ENCODE measurements at places on chromosomes 13 and 19.
A peak's percentile ranks its signal among the peaks of the same experiment; 100 is the strongest.

- DNase-seq: peak; percentile 45
Observed at GRCh38 chr19:48630296-48631063, 6.7 kb downstream of the DBP start.

- no peak for DNase-seq
Observed at GRCh38 chr13:66859078-66859477, 371.1 kb downstream of the PCDH9 start.

DNA sequence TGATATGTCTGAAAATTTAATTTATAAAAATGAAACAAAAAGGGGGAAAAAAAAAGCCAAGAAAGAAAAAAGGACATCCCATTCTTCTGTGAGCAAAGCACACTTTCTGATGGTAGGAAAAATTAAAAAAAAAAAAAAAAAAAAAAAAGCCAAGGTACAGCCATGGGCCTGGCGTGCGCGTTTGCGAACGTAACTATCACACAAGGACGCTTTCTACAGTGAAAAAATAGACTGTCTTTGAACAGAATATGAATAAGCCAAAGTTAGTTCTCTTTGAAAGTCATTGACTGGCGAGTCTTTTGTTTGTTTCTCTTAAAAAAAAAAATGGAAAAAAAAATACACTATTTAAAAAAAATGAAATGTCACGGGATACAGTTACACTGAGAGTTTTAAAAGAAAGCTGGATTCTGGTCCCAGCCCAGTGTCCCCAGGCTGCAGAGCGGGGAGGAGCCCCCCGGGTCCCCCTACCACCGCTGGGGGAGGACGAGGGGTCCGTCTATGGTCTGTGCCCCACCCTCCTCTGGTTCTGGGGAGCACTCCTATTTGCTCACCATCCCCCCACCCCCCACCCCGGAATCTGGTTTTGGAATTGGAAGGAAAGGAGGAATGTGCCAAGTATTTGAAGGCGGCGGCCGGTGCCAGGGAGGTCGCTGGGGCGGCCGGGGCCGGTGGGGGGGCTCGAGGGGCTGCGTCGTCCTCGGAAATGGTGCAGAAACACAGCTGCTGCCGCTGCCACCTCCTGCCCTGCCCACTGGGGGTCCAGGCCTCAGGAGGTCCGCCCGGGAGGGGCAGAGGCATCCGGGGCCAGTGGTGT, 134.5 kb downstream of the PTPRS start:
- DNase-seq: no peak

- DNase-seq: no peak
Observed at GRCh38 chr13:66214467-66214866, 1015.7 kb downstream of the PCDH9 start.

GRCh38 chr13:32790731-32791130, 204.5 kb downstream of the PDS5B start:
- no peak for DNase-seq

- peak; percentile 13 for DNase-seq
Observed at GRCh38 chr13:34176633-34177032, 358.7 kb downstream of the RFC3 start.

GRCh38 chr19:37931881-37932655, 25.1 kb downstream of the SIPA1L3 start:
- DNase-seq: peak; percentile 66

Measured in fibroblast of upper back skin (primary cell).